Germinal center (tissue), 1 donor: ENCODE measurements at places on chromosomes 3 and 15.

GRCh38 chr3:70951316-70951715 lies 632.2 kb downstream of the FOXP1 start:
- DNase-seq: no peak

- DNase-seq: no peak
Observed at GRCh38 chr3:44224131-44224530, 17.6 kb upstream of the TOPAZ1 start.

DNA sequence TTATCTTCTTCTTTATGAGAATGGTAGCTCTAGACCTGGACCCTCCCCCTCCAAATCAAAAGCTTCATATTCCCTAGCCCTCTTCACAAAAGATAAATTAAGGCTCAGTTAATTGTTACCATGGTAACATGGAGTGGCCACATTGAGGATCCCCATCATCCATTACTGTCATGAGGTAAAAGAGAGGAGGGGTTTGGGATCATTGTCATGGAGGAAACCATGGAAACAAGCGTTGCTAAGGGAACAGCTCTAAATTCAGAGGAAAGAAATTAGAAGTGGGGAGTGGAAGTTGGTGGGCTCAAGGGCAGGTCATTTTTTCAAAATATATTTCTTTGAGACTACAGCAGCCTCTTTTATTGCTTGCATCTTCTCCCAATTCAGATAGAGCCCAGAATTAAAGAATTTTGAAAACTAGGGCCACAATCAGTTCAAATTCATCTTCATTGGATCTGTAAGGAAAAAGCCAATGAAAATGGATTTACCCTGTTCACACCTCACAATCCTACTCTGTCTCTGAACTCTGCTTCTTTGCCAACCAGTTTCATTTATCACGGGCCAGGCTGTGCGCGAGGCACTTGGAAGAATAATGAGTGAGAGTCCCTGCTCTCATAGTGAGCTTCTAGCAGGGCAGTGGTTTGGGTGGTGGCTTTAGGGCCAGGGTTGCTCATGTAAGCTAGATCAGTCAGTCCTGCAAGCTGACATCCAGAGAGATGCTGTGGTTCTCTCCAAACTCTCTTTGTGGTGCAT lies 11.6 kb upstream of the AEN start:
- DNase-seq: no peak

DNA sequence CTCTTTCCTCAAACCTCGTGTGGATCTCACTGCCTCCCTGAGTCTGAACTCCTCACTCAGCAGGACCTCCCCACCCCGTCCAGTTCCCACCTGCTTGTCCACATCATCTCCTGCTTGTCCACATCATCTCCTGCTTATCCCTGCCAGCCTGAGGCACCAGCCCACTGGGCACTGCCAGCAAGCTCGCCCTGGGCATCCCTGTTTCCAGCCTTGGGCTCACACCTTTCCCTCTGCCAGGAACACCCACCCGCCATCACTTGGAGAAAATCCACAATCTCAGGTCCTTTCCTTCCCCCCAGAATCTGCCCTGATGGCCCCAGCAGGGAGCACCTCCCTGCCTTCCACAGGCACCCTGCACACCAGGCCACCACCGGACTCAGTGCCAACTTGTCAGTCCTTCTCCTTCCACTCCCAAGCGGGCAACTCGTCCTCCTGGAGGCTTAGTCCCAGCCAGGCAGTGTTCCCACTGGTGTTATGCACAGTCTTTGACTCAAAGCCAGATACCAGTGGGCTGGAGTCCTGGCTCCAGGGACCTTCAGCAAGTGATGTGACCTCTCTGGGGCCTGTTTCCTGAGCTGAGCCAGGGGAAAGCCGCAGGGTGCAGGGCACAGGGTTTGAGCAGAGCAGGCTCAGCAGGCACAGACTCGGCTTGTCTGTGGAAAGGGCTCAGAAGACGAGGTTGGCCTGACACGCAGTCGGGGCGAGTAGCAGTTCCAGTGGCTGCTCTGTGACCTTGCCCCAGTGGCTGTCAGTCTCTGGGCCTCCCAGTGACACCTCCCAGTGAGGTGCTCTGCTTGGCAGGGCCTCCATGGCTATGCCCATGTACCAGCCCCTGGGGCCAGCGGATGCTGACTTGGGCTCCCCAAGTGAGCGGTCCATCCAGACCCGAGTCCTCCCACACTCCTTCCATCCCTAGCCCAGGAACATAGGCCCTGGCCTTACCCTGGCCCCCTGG lies 9.5 kb upstream of the MESP2 start:
- DNase-seq: no peak

DNA sequence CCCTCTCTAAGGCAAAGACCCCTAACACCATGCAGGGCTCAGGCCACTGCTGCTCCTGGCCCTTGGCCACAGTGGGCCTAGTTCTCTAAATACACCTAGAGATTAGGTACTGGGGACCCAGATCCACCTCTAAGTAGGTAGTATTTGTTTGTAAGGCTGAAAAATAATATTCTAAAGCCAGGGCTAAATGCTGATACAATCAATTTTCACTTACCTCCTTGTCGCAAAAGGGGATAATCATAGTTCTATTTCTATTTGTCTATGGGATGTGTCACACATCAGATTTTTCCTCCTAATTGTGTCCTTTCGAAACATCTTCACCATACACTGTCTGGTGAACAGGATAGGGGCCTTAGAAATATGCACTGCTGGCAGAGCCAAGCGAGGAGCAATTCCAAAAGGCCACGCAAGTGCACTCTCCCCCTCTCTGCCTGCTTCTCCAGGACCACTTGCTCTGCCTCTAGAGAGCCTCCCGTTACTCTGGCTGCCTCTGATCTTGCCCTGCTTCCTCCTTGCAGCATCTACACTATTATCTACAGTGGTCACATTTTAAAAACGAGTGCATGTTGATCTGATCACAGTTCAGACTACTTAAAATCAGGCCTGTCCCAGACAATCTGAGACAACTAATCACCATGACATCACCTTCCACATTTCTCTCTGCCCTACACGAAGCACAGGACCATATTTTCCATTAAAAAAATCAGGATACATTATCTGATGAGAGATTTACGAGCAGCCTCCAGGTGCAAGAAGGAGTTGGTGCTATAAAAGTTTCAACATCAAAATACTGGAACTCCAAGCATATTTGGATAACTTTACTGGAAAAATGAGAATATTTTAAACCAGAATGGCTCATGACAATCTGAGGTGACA lies 115.4 kb downstream of the MYLK start:
- DNase-seq: no peak

- DNase-seq: no peak
Observed at GRCh38 chr3:132867526-132867925, 145.3 kb upstream of the NPHP3 start.

DNA sequence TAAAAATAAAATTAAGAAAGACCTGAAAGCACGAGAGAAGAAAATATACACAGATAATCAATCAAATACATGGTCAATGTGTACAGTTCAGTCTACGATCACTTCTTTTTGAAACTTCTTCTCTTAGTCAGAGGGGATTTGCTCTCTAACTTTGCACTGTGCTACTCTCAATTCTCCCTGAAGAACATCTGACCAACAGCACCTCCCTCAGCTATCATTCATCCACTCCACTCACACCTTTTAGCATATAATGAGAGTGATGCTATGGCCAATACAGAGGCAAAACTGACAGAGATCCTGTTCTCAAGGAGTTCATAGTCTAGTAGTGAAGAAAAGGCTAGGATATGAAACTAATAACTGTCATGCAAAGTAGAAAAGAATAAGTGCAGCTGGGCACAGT lies 45.9 kb downstream of the P3H2 start:
- no peak for DNase-seq

DNA sequence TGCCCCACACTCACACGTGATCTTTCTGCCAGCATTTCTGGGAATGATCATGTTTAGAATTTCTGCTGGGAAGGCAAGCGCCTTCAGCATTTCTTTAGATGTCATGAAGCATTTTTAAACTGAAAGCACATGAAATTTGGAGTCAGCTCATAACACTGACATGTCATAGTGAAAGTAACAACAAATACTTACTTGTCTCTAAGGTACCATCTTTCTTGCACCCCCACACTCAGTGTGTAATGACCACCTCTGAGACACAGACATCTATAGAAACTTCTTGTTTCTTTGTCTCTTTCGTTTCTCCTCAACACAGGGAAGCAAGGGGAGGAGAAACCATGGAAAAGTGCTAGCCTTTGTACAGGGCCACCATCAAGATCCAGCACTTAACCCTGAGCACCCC lies 171.7 kb downstream of the RORA start:
- no peak for DNase-seq

GRCh38 chr3:11095932-11096265 lies 58.4 kb upstream of the HRH1 start:
- no peak for DNase-seq

- DNase-seq: peak; percentile 93
Observed at GRCh38 chr3:132416807-132417694, at the start of gene DNAJC13. TSS of gene DNAJC13 (plus strand) at chr3:132417502. CDS start at chr3:132434551, 17,049 bp downstream.

GRCh38 chr3:51382947-51383578 lies 2.0 kb upstream of the MANF start:
- no peak for DNase-seq

DNA sequence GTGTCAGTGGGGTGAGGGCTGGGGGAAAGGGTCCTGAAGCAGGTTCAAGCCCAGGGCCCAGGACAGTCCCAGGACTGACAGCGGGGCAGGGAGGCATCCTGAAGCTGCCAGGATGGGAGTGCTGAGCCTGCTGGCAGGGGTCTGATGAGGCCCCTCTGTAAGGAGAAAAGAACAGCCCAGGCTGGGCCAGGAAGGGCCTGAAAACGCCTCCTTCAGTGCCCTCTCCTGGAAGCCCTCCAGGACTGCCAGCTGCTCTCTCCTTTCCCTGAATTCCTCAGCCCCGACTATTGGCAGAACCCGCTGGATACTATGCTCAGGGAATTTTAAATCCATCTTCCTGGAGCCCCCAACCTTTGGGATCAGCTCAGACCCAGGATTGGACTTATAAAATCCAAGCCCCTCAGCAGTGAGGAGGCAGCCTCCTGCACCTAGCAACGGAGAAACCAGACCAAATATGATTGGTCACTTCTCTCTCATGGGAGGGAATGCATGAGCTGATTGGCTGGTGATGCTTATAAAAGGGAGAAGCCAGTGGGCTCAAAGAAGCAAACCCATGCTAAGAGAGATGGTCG lies 203.5 kb upstream of the LINGO1 start:
- DNase-seq: peak; percentile 90

- no peak for DNase-seq
Observed at GRCh38 chr3:41190509-41191284, 8.6 kb upstream of the CTNNB1 start.

DNA sequence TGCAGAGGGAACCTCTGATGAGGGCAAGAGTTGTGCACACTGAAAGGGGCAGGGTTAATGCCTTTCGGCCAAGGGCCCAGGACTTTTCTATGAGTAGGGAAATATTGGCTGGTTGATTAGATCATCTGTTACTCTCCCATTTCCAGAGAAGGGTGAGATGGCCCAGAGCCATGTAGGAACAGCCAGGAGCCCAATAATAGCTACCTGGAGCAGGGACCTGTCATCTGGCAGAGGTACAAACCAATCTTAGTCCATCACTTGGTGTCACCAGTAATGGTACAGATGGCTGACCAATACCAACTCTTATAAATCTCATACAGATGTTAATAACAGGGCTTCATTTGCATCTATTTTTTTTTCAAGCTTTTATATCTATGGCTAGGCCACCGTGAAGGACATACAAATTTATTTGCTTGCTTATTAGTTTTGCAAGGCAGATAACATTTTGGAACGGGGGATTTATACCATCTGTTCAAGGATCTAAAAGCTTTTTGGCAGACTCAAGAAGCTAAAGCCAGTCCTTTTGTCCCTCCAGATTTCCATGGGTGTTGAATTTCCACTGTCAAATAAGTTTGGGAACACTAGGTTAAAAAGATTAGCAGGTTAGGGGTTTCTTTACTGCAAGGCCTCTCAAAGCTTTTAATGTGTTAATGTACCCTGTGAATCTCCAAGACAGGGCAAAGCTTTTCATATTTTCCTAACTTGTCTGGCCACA lies 79.3 kb downstream of the TNIK start:
- DNase-seq: no peak

DNA sequence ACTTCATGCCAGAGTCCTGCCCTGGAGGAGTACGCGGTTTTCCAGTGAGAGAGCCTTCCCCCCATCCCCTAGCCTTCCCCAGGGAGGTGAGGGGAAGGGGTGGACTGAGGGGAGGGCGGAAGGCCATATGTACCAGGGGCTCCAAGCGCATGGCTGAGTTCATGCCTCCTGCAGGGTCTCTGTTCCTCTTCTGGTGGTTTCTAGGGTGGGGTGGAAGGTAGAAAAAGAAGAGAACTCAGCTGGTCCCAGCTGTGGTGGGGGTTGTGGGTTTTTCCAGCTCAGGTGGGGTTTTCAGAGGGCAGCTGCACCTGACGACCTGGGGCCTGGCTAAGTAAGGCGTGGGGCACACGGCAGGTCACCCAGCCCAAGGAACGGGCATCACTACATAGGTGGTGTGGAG lies 10.7 kb upstream of the IQSEC1 start:
- DNase-seq: peak; percentile 74

- DNase-seq: peak; percentile 76
Observed at GRCh38 chr15:68650901-68651709, 72.3 kb downstream of the CORO2B start.

DNA sequence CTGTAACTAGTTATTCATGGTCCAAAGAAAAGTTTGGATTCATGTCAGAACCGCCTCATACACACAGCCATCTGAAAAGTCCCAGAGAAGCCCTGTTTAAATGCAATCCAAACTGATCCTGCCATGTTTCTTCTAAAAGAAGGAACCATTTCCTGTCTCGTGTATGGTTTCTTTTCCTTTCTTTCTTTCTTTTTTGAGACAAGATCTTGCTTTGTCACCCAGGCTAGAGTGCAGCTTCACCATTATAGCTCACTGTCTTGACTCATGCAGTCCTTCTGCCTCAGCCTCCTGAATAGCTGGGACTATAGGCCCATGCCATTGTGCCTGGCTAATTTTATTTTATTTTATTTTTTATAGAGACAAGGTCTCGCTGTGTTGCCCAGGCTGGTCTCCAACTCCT lies 77.4 kb upstream of the NSMCE3 start:
- no peak for DNase-seq

DNA sequence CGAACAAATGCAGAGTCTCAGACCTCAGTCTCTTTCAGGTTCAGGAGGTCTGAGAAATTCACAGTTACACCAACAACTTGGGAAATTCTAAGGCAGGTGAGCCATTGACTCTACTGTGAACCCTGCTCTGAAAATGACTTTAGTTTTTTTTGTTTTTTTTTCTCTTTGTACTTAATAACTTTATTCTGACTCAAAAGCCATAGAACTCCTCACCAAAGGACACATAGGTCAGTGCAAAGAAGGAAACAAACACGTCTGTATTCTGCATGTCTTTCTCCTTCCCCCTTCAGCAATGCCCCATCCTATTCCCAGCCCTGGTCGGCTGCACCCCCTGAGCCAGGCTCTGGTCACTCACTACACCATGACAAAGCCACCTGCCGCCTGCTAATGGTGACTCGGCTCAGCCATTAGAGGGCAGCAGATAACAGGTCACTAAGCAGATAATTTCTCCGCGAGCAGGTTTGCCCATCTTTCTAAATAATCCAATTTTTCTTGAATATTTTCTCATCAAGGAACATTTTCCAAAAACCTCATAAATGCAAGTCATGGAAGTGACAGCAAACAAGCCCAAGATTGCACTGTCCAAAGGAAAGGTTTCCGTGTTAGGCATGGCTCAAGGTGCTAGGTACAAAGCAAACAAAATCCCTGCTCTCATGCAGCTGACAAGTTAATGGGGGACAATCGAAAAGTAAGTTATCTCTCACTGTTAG lies 37.7 kb downstream of the TM4SF4 start:
- DNase-seq: no peak
